Activated CD4-positive, alpha-beta T cell treated with anti-CD3 and anti-CD28 coated beads for 36 hours (primary cell): ENCODE measurements at places on chromosomes 11 and 22.

- H3K27ac ChIP-seq: no peak within 1 kb of the TSS
- DNase-seq: no peak
- H3K27me3 ChIP-seq: peaks cover 2% of the 10 kb centered on the region
- no peaks in the 10 kb centered on the region for H3K4me1 ChIP-seq
- H3K4me3 ChIP-seq: no peak within 1 kb of the TSS
These were observed at the start of gene TP53AIP1 for GRCh38 chr11:128942817-128943427. Gene TP53AIP1, minus strand, starts transcription at chr11:128942871. Its CDS starts 5,053 bp downstream, at chr11:128937818.

GRCh38 chr22:17767233-17768065 lies 6.8 kb downstream of the BID start:
- peak overlapping the region; percentile 50 for H3K4me3 ChIP-seq
- peak; percentile 78 for DNase-seq
- peak overlapping the region; percentile 55 for H3K27ac ChIP-seq
- H3K4me1 ChIP-seq: peaks cover 54% of the 10 kb centered on the region
- peaks cover 7% of the 10 kb centered on the region for H3K27me3 ChIP-seq
- H3K36me3 ChIP-seq: peaks cover 4% of the 10 kb centered on the region

GRCh38 chr22:37896181-37896592 lies 9.9 kb upstream of the MICALL1 start:
- peaks cover 9% of the 10 kb centered on the region for H3K36me3 ChIP-seq
- peak; percentile 65 for DNase-seq
- H3K27ac ChIP-seq: peak overlapping the region; percentile 89
- no peaks in the 10 kb centered on the region for H3K27me3 ChIP-seq
- H3K4me1 ChIP-seq: peaks cover 26% of the 10 kb centered on the region

DNA sequence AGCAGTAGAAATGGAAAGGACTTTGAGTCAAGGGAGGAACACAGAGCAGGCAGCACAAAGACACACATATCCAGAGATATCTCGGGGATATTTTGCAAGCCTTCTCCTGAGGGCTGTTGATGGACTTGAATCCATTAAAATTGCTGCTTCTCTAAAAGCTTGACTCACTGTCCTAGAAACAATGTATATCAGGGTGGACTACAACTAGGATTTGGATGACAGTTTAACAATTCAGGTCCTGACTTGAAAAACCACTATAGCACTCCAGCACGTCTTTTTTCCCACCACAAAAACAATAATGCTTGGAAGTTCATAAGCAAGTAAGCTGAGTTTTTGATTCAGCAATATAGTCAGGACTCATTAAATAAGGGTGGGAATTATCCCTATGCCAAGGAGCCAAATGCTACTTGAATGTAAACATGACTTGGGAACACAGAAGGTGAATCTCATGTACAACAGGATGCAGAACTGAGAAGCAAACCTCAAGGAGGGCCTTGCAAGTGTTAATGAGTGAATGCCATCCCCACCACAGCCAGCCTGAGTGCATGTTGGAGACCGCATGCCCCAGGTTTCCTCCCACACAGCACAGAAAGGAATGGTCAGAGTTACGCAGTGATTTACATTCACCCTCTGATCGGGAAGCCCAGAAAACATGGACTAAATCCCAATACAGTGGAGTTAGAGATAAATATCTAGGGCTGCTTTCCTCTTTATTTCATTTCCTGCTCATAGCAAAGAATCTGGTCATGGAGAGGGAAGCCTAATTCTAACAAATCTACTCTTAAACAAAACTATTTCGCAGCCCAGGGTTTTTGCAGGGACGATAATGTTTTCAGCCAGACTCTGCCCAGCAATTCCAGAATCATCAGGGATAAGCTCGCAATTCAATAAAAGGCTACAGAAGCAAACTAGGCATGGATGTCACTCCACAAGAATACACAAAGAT lies 98.4 kb upstream of the OR9G4 start:
- H3K27me3 ChIP-seq: peaks cover 3% of the 10 kb centered on the region
- H3K27ac ChIP-seq: no peak overlapping the region
- DNase-seq: no peak
- H3K4me1 ChIP-seq: no peaks in the 10 kb centered on the region

DNA sequence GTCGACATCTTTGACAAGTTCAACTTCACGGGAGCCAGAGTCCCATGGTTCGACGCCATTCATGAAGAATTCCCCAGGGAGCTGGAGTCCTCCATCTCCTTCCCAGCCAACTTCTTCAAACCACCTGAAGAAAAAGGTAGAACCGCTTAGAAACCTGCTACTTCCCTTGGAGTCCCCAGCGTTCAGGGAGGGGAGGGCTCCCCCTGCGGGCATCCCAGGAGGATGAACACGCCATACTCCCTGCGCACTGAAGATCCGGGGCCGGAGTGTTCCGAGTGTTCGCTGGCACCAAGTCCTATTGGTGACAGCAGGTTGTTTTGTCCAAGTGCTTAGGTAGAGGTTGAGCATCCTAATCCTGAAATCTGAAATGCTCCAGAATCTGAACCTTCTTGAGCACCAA lies 51.7 kb upstream of the PRODH start:
- no peaks in the 10 kb centered on the region for H3K36me3 ChIP-seq
- no peaks in the 10 kb centered on the region for H3K27me3 ChIP-seq
- DNase-seq: no peak
- no peak overlapping the region for H3K4me3 ChIP-seq
- H3K4me1 ChIP-seq: no peaks in the 10 kb centered on the region

DNA sequence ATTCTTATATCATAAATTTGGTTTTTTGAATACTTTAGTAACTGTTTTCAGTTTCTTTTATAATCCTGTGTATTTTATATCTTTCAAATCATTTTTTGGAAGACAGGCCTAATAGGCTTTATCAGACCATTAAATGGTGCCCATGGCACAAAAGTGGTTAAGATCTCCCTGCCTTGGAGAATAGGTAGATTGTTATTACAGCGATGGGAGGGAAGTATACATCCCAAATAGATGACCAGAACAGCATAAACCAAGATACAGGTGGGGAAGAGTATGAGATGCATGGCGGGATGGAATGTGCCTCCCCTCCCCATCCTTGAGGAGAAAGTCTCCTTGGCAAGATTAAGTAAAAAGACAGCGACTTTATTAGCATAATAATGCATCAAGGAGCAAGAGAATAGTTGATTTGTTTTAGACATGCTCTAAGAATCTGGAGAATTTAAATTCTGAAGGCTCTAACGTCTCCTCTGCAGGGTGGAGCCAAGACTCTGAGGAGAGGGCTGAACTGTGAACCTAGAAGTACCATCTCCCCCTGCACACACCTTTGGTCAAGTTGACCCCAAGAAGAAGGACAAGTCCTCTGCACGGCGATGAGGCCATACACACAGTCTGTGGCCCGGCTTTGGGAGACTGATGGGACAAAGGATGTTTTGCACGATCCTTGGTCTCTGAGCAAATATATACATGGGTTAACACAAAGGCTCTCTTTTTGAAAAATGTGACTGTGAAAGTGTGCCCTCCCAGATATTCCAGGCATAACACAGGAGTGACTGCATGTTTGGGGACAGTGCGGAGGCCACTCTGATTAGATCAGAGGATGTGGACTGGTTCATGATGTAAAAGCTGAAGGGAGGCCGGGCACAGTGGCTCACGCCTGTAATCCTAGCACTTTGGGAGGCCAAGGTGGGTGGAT lies 61.1 kb upstream of the SLC35C1 start:
- H3K4me1 ChIP-seq: no peaks in the 10 kb centered on the region
- no peaks in the 10 kb centered on the region for H3K36me3 ChIP-seq

DNA sequence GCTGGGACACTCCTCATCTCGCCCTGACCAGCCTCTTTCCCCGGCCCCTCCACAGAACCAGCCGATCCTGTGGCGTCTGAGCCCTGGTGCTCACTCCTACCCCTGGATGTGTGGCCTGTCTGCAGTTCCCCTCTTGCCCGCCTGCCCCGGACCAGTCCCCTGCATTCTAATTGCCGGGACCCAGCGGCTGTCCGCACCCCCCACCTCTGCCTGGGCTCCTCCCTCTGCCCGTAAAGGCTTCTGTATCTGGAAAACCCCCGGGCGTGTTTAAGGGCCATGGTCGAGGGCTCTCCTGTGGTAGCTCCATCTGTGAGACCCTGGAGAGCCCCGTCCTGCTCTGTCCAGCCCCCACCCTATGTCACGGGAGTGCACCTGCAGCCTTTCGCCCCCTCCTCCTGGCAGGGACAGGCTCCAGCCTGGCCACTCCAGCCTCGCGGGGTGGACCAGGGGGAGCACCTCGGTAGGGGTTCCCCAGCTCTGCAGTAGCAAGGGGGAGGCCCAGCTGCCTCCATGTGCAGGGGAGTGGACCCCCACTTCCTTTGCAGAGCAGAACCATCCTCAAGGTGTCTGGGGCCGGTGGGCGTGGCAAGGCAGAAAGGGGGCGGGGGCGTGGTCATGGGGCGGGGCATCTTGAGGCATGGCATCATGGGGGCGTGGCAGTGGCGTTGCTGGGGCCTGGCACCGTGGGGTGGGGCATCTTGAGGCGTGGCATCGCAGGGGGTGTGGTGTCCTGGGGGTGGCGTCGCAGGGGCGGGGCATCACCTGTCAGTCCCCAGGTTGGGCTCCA lies 430.4 kb downstream of the TBC1D22A start:
- no peaks in the 10 kb centered on the region for H3K4me1 ChIP-seq
- no peak overlapping the region for H3K4me3 ChIP-seq
- DNase-seq: peak; percentile 51

- DNase-seq: no peak
- no peak overlapping the region for H3K4me3 ChIP-seq
- no peaks in the 10 kb centered on the region for H3K4me1 ChIP-seq
These were observed 305.0 kb upstream of the LARGE1 start for GRCh38 chr22:34225278-34225677.

DNA sequence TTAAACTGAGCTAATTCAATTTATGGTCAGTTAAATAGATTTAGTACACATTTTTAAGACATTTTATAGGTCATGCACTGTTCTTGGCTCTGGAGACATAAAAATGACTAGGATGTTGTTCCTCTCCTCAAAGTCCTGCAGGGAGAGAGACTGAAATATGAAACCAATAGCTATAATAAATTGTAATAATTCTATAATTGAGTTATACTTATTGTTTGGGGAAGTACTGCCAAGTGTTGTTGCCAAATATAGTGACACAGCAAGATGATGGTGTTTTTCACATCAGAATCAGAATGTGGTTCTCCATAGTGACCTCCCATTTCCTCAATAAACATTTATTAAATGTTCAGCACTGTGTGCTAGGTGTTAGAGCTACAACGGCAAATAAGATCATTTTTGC lies 470.6 kb downstream of the NTM start:
- H3K4me1 ChIP-seq: no peaks in the 10 kb centered on the region
- H3K4me3 ChIP-seq: no peak overlapping the region
- H3K36me3 ChIP-seq: no peaks in the 10 kb centered on the region
- peaks cover 2% of the 10 kb centered on the region for H3K27me3 ChIP-seq
- H3K27ac ChIP-seq: no peak overlapping the region

GRCh38 chr11:109285465-109285864 lies 136.5 kb upstream of the C11orf87 start:
- no peak overlapping the region for H3K27ac ChIP-seq
- no peak for DNase-seq
- no peaks in the 10 kb centered on the region for H3K36me3 ChIP-seq
- H3K4me1 ChIP-seq: no peaks in the 10 kb centered on the region
- no peaks in the 10 kb centered on the region for H3K27me3 ChIP-seq

DNA sequence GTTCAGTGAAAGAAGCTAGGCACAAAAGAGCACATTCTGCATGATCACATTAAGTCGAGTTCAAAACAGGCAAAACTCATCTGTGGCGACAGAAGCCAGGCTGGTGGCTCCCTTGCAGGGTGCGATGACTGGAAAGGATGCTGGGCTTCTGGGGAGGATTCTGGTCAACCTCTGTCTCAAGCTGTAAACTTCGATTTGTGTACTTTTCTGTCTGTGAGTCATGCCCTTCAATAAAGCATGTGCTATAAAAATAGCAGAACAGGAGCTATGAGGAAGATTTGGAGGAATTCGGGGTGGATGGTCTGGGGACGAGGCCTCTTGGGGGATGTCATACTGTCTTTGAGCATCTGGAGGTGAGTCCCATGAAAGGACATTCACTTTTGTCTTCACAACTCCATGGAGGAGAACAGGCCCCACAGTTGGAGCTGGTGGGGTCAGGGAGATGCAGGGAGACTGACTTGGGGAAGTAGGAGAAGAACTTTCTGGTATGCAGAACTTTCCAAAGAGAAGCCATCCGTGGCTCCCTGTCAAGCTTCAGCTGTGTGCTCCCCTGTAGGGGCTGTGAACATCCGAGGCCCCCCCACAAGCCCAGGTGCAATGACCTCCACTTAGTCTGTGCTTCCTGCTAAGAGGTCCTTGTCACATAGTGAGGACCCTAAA lies 77.8 kb upstream of the LINC01488 start:
- H3K4me3 ChIP-seq: no peak overlapping the region
- peaks cover 10% of the 10 kb centered on the region for H3K4me1 ChIP-seq

DNA sequence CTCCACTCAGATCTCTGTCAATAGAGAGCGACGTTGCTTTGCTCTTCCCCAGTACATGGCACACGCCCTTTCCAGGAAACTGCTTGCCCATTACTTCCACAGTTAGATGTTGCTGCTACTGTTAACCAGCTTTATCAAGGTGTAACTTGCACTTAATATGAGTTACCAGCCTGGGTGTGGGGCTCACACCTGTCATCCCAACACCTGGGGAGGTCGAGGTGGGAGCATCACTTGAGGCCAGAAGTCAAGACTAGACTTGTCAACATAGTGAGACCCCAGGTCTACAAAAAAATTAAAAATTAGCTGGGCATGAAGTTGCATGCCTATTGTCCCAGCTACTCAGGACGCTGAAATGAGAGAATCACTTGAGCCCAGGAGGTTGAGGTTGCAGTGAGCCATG lies 177.1 kb upstream of the B3GAT1 start:
- H3K27ac ChIP-seq: no peak overlapping the region
- DNase-seq: no peak
- H3K36me3 ChIP-seq: no peaks in the 10 kb centered on the region
- no peaks in the 10 kb centered on the region for H3K4me1 ChIP-seq
- H3K27me3 ChIP-seq: peaks cover 1% of the 10 kb centered on the region
- no peak overlapping the region for H3K4me3 ChIP-seq

DNA sequence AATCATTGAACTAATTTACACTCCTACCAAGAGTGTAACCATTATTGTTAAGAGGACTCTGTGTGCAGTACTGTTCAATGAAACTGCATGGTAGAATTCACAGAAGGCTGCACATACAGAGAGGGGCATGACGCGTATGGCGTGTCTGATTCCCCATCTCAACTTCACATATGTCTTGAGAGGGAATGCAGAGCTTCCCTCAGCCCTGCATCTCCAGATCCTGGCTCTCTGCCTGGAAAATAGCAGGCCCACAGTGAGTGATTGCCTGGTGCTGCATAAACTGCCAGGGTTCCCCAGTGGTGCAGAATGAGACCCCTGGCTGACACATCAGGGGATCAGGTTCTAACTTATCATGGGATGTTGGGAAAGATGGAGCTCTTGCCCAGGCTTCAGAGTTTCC lies 260.2 kb upstream of the ISX start:
- H3K4me3 ChIP-seq: no peak overlapping the region
- H3K27me3 ChIP-seq: peaks cover 4% of the 10 kb centered on the region
- no peak overlapping the region for H3K27ac ChIP-seq
- H3K36me3 ChIP-seq: no peaks in the 10 kb centered on the region
- H3K4me1 ChIP-seq: no peaks in the 10 kb centered on the region
- no peak for DNase-seq

- H3K4me1 ChIP-seq: no peaks in the 10 kb centered on the region
- H3K27me3 ChIP-seq: no peaks in the 10 kb centered on the region
- no peak for DNase-seq
These were observed 11.0 kb upstream of the TMEM121B start for GRCh38 chr22:17132112-17132511.

- DNase-seq: no peak
- H3K27me3 ChIP-seq: no peaks in the 10 kb centered on the region
- H3K4me3 ChIP-seq: no peak overlapping the region
These were observed 264.2 kb downstream of the TMEM135 start for GRCh38 chr11:87301785-87302540.

GRCh38 chr22:39150848-39151215 lies 1.6 kb downstream of the CBX7 start:
- H3K36me3 ChIP-seq: no peaks in the 10 kb centered on the region
- H3K27ac ChIP-seq: peak overlapping the region; percentile 70
- H3K27me3 ChIP-seq: peaks cover 13% of the 10 kb centered on the region
- no peak for DNase-seq
